NCI-H526 (cell line): ENCODE measurements at places on chromosomes 7 and 10.
A peak's percentile ranks its signal among the peaks of the same experiment; 100 is the strongest.

DNA sequence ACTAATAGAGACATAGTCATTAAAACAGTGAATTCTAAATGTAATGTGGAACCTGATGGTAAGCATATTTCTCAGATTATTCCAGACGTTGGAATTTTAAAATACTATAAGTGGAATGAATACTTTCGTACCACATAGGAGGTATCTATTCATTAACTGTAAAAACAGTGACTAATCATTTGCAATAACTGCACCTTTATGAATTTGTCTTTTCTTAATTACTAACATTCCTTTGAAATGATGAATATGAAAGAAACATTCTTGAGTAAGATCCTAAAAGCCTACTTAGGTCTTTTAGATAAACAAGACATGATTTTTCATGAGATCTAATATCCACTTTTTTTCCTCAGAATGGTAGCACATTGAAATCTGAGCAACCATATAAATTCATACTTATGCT, 549.0 kb upstream of the LRRN3 start:
- no peak for DNase-seq

- peak; percentile 44 for DNase-seq
Observed at GRCh38 chr7:158976468-158976848, 120.1 kb downstream of the DYNC2I1 start.

GRCh38 chr10:110399106-110399964, 94.6 kb upstream of the SMNDC1 start:
- DNase-seq = no peak

DNA sequence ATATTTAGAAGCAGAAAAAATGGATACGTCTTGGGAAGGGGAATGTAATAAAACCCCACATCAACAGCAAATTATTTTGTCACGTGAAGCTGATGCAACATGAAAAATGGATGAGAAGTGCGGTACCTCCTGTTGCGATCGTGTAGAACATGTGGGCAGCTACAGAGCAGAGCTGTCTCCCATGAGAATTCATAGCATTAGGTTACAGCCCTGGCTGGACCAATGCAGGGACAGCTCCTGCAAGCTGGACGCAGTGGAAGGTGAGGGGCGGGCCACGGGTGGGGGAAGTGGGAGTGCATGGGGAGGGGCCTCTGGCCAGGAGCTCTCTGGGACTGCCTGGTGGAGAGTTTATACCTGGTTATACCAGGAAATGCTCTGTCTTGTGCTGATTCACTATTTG, 120.3 kb downstream of the GATA3 start:
- no peak for DNase-seq

- no peak for DNase-seq
Observed at GRCh38 chr7:126702242-126703016, 550.3 kb downstream of the GRM8 start.

GRCh38 chr7:157008206-157009169, 2.0 kb downstream of the MNX1 start:
- peak; percentile 35 for DNase-seq

DNA sequence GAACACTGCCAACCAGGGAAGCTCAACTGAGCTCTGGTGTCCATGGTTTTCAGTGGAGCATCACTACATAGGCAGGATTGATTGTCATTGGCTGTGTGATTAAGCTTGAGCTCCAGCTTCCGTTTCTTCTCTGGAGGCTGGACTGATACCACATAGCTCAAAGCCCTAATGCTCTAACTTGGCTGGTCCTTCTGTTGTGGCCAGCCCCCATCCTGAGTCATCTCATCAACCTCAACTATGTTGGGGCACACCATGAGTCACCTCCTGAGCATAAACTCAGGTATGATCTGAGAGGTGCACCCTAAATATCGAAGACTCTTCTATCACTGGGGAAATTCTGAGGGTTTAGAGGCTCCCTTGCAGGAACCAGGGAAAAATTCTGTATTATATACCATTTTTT, 114.5 kb upstream of the INHBA start:
- no peak for DNase-seq

- no peak for DNase-seq
Observed at GRCh38 chr7:471866-472639, 47.6 kb downstream of the PDGFA start.

- no peak for DNase-seq
Observed at GRCh38 chr10:85225311-85225710, 896.9 kb downstream of the CCSER2 start.

- DNase-seq = no peak
Observed at GRCh38 chr7:130473289-130473688, 18.6 kb upstream of the MEST start.

- no peak for DNase-seq
Observed at GRCh38 chr10:118584181-118584954, 11.1 kb downstream of the PRLHR start.

- DNase-seq = no peak
Observed at GRCh38 chr7:29945259-29945809, 44.3 kb downstream of the SCRN1 start.

- no peak for DNase-seq
Observed at GRCh38 chr10:101038484-101038883, 7.5 kb downstream of the SFXN3 start.

GRCh38 chr7:116802144-116802745, 60.1 kb upstream of the CAPZA2 start:
- DNase-seq = no peak

GRCh38 chr10:72597897-72598296, 28.0 kb downstream of the MICU1 start:
- DNase-seq = no peak

- no peak for DNase-seq
Observed at GRCh38 chr7:143379611-143380259, 1.4 kb upstream of the ZYX start.

DNA sequence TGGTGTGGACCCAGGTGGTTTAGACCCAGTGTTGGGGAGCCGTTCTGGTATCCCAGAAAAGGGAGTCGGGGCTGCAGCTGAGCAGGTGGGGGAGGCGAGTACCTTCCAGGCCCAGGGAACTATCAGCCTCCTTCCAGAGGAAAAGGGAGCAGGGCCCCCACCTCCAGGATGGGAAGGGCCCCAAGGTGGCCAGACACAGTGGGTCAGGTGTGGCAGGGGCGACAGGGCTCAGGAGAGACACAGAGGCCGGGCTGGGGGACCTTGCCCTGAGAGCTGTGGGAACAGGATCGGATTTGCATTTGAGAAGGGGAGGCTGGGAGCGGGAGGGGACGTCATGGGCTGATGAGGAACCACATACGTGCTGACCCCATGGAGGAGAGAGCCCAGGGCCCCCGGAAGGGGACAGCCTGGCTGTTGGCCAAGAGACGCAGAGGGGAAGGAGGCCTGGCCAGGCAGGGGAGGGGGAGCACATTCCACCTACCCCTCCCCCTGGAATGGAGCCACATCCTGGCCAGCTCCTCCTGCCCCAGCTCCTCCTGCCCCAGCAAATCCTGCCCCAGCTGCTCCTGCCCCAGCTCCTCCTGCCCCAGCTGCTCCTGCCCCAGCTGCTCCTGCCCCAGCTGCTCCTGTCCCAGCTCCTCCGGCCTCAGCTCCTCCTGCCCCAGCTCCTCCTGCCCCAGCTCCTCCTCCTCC, 9.7 kb upstream of the TTYH3 start:
- peak; percentile 57 for DNase-seq

- DNase-seq = no peak
Observed at GRCh38 chr10:124011464-124011863, 81.9 kb downstream of the CHST15 start.

- DNase-seq = peak; percentile 54
Observed at GRCh38 chr10:119207713-119208552, 562 bp downstream of the GRK5 start.

DNA sequence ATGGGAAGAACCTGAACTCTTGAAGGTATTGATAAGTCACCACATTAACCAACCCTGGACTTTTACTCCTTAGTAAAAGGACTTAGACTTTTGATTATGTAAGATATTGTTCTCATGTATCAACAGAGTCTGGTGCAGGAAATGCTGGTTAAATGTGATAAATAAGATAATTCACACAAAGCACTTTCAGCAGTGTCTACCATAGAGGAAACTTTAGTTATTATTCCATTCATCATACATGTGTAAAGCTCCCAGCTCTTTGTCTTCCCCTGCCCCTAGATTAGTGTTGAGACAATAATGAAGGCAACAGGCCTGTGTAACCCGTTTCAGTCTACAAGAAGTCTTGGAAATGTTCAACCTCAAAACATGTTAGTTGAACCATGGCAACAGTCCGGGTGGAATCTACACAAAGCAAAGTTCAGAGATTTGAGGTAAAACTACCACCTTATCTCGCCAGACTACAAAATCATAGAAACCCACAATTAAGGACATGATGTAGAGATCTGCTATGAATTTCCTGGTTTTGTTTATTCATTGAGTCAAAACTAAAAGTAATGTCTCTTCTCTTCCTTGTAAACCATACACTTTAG, 109.9 kb upstream of the ADO start:
- no peak for DNase-seq

DNA sequence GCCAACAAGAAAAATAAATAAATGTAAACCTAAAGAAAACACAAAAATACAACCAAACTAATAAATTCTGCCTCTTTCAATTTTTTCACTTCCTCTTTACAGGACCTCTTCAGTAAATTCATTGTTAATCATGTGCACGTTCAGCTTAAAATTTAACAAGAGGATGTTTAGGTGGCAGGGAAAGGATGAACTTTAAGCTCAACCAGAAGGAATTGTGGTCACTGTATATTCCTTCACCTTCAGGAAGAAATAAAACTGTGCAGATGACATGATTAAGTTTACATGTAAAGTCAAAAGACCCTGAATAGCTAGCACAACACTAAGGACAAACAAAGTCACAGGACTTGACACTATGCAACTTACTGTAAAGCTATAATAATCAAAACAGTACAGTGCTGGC, 33.0 kb downstream of the KIF5B start:
- DNase-seq = no peak

- no peak for DNase-seq
Observed at GRCh38 chr7:96004578-96004977, 232.2 kb downstream of the DYNC1I1 start.

DNA sequence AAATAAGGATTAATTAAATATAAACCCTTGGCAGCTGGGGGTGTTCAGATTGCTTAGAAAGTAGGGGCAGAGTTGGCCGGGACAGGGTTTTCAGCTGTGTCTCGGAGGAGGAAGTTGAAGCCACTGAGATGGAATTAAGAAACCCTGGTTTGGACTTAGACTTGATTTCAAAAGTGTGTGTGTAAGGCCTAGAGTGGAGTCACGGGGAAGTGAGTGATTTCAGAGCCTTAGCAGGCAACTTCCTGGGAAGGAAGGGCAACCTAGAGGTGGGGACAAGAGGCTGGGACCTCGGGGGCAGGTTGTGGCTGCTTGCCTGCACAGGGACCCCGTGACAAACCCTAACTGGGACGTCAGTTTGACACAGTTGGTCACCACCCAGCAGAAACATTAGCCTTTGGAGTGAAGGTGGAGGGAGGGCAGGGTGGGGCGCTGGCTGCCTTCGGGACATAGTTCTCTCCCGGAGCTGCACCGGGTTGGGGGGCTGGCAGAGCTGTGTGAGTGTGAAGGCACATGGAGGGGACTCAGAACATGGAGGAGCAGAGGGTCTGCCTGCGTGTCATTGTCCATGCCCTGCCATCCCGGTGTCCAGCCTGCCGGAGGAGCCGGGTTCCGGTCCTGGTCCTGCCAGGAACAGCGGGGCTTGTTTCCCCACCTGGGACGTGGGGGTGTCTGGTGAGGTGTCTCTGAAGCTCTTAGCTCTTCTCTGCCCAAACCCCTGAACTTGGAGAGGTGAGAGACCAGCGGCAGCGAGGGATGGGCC, 1.8 kb downstream of the BRI3 start:
- DNase-seq = no peak

DNA sequence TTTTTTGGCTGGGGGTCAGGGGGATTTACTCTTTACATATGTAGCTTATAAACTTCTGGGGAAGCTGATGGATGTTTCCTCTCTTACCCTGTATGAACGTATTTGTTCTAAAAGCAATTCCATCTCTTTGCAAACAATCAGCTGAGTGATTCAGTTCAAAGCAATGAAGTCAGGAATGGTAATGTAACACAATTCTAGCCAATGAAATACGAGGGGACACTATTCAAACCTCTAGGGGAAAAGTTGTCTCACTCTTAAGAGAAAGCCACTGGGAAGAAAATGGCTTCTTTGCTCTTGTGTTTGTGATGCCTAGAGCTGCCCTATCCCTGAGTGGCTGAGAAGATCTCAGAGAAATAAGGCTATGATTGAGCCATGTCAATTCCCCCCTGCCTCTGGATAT, 134.8 kb upstream of the SEMA3C start:
- no peak for DNase-seq

DNA sequence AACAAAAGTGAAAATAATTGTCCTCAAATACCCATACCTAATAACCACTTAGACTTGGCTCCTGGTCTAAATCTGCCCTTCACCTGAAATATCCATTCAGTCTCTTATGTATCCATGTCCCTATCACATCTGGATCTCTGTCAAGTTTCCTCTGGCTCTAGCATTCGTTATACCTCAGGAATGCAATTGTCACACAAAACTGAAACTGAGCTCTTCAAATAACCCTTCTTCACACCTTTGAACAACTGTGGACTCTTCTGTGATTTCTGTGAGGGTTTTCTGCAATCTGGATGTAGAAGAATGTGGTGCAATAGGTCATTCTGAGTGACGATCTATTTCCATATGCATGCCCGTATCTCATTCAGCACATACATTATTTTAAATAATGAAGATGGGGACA, 53.5 kb upstream of the FGL2 start:
- no peak for DNase-seq

GRCh38 chr7:71594736-71595135, 462.8 kb downstream of the GALNT17 start:
- no peak for DNase-seq

DNA sequence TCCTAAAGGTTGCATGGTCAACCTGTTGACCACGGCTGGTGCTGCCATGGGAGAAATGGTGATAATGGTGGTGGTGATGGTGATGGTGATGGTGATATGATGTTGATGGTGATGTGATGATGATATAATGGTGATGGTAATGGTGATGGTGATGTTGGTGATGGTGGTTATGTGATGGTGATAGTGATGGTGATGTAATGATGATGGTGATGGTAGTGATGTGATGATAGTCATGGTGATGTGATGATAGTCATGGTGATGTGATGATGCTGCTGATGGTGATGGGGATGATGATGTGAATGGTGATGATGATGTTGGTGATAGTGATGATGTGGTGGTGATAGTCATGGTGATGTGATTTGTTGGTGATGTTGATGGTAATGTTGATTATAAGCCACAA, 23.9 kb downstream of the POU6F2 start:
- DNase-seq = no peak

DNA sequence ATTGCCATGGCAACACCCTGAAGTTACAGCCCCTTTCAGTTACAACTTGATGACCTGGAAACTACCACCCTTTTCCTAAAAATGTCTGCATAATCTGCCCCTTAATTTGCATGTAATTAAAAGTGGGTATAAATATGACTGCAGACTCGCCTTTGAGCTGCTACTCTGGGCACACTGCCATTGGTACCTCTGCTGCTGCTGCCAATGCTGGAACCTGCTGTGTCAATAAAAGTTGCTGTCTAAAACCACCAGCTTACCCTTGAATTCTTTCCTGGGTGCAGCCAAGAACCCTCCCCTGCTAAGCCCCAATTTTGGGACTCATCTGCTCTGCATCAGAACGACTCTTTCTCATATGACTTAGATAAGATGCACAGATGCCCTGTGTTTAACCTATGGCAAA, 10.2 kb upstream of the FRA10AC1 start:
- DNase-seq = no peak
